NCI-H1930 (cell line): ENCODE measurements at places on chromosomes 4 and X.

GRCh38 chr4:183175631-183176232, 76.7 kb downstream of the WWC2 start:
- no peak for DNase-seq

DNA sequence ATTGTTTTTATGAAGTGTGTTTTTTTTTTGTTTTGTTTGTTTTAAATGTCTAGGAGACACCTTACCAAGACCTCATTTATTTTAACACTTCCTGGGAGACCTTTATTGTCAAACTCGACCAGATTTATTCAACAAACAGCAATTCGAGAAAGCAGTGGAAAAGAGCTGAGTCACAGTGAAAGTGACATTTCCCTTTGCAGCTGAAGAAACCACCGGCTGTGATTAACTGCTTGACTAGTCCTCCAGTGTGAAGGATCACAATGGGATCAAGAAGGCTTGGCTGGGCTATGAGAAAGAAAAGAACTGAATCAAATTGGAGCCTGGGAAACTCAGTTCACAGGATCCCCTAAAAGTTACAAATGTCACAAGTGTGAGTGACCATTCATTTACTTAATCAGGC, 11.9 kb upstream of the ADH7 start:
- DNase-seq = no peak

- DNase-seq = peak; percentile 90
Measured at GRCh38 chr4:82430193-82430963, at the start of the genes ENOPH1 and HNRNPDL. TSS of gene ENOPH1 (plus strand) at chr4:82430590. CDS start at chr4:82430830, 240 bp downstream. TSS of gene HNRNPDL (minus strand) at chr4:82430462. CDS start at chr4:82429690, 772 bp downstream.

DNA sequence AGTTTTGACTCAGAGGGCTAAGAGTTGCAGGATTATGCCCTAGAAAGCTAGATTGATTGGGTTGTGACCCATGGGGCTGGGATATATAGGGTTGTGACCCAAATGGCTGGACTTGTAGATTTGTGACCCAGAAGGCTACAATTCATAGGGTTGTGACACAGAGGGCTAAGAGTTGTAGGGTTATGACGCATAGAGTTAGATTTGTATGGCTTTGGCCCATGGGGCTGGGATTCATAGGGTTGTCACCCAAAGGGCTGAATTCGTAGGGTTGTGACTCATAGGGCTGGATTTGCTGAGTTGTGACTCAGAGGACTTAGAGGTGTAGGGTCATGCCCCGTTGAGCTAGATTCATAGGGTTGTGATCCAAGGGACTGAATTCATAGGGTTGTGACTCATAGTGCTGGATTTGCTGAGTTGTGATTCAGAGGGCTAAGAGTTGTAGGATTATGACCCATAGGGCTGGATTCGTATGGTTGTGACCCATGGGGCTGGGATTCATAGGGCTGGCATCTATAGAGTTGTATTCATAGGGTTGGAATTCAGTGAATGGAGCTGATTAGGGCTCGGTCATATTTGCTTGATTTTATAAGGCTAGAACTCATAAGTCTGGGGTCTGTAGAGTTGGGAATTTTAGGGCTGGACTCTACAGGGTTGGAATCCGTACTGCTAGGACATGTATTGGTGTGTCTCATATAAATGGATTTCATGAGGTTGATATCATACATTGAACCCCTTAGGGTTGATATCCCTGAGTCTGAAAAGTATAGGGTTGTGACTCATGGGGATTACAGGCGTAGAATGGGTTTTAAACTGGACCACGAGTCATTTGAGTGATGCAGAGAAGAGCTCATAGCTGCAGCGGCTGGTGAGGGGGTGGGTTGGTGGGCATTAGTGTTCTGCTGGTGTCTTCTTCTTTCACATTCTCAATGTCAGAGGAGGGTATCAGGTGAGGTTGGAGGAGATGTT, 125.7 kb downstream of the CRLF2 start:
- no peak for DNase-seq

DNA sequence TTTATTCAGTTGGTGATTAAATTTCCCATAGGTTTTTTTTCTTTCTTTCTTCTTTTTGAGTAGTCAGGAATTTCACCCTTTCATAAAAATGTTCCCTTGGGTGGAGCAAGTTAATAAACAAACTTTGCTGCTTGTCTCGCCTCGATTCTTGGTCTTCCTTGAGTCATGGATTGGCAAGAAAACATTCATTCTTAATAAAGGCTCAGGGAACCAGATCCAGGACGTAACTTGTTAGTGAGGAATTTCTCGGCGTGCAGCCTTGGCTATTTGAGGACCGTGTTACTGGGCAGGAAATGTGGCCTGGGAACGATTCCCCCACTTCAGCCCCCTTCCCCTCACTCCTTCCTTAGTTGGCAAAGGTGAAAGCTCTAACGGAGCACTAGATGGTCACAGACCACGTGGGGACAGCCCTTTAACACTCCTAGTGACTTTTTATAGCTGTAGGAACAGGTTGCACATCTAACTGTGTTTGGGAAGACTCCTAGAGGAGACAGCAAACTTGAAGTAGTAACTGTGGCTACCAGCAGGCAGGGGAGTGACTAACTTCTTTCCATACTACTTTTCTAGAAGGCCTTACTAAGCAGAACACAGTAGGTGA, 106.8 kb downstream of the UCHL1 start:
- no peak for DNase-seq

- DNase-seq = no peak
Measured at GRCh38 chr4:138115053-138115452, 127.1 kb downstream of the SLC7A11 start.

DNA sequence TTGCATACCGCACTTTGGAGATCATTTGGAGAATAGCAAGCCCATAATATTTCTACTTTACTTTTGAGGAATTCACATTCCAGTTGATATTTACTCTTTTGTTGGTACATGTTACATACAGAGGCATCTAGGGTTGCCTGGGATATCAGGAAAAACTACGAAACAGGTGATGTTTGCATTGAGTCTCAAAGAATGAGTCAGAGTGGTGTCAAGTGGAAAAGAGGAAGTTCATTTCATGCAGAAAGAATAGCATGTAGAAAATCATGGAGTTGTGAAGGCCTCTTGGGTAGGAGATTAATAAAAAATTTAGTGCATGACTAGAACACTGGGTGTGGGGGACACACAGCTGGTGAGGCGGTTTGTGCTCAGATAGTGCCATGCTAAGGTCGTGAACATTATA, 33.5 kb upstream of the ELOVL6 start:
- no peak for DNase-seq

- no peak for DNase-seq
Measured at GRCh38 chr4:75099321-75099720, 166.4 kb downstream of the PARM1 start.

DNA sequence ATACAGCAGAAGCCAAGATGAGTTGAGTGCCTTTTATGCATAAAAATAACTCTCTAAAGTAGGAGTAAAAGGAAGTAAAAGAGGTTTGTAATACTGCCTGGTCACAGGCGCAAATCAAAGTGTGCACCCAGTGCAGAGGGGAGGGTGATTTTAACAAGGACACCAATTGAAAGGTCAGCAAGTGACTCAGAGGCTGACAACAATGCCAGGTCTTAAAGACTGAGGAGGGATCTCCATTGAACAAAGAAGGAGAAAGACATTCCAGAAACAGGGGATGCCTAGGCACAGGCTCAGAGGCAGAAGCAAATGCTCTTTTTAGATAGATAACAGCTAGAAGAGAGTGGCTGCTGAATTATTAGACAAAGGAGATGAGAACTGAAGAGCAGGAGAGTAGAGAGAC, 297.4 kb upstream of the VCX start:
- no peak for DNase-seq

DNA sequence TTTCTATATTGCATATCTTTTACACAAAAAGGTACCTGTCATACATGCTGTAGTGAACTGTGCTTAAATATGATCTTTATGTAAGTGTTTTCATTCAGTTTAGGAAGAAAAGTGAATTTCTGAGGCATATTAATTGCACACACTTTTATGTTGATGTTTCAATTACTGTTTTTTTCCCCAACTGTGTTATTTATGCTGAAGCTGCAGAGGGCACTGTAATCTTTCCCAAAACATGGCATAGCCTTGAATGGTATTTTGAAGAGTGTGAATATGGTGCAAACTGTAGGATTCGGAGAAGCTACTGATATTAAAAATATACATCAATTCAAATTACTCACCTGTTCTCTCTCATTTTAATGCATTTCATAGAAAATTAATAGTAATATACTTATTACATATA, 6.0 kb upstream of the CENPE start:
- no peak for DNase-seq

DNA sequence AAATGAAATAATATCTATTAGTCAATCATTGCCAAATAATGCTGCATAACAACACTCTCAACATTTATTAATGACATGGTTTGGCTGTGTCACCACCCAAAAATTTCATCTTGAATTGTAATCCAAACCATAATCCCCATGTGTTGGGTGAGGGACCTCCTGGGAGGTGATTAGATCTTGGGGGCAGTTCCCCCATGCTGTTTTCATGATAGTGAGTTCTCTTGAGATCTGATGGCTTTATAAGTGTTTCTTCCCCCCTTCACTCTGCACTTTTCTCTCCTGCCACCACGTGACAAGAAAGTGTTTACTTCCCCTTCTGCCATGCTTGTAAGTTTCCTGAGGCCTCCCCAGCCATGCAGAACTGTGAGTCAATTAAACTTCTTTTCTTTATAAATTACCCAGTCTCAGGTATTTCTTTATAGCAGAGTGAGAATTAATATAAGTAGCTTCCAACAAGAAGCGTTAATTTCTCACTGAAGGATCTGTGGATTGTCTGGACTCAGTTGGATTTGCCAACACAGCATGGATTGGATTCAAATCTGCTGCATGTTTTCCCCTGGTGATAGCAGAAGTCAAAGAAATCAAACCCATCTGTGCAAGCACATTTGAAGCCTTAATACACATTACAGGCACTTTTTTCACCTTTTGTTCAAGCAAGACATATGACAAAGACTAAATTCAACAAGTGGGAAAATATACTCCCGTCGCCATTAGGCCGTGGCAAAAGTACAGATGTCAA, 216.6 kb downstream of the PDGFC start:
- no peak for DNase-seq

DNA sequence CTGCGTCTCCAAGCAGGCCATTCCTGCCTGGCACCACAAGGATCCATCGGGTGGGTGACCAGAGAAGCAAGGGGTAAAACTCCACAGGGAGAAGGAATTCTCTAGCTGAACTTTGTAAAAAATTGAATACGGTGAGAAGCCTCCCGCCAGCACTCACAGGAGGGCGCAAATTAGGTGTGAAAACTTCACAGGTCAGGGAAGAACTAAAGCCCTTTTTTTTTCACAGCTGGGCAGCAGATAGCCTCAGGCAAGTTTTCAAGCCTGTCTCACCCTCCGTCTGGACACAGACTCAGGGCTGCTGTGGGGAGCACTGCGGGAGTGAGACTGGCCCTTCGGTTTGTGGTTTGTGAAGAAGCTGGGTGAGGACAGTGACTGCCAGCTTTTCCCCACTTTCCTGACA, 224.1 kb upstream of the FGF16 start:
- DNase-seq = no peak

- DNase-seq = no peak
Measured at GRCh38 chrX:18574591-18574990, 97.3 kb downstream of the RS1 start.

- no peak for DNase-seq
Measured at GRCh38 chr4:146470604-146471003, 51.1 kb downstream of the SLC10A7 start.

- DNase-seq = no peak
Measured at GRCh38 chrX:44105228-44105913, 132.2 kb upstream of the NDP start.

- no peak for DNase-seq
Measured at GRCh38 chr4:183797445-183798300, 107.4 kb upstream of the STOX2 start.

DNA sequence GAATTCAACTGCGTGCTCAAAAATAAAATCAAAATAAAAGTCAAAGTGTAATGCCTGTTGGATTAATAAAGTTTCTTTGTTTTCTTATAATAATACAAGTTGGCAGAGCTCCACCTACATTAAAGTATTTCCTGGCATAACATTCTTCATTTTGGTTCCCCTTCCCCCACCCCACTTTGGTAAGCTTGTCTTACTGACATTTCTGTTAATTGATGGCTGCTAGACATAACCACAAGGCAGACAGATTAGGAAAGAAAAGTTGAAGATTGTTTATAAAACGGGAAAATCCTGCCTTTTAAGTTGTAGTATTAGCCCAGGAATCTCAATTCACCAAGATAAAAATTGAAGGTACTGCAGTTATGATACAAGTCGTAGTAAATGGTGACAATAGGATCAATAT, 246.5 kb upstream of the RPS6KA3 start:
- no peak for DNase-seq
